ENCODE measurements at places on chromosomes 4 and X. TPM values are rescaled to one million over a fixed set of nuclear protein-coding genes. Genes with fewer than 3 reads are reported as not detected.

GIMD1 gene
- not detected for total RNA-seq

DNA sequence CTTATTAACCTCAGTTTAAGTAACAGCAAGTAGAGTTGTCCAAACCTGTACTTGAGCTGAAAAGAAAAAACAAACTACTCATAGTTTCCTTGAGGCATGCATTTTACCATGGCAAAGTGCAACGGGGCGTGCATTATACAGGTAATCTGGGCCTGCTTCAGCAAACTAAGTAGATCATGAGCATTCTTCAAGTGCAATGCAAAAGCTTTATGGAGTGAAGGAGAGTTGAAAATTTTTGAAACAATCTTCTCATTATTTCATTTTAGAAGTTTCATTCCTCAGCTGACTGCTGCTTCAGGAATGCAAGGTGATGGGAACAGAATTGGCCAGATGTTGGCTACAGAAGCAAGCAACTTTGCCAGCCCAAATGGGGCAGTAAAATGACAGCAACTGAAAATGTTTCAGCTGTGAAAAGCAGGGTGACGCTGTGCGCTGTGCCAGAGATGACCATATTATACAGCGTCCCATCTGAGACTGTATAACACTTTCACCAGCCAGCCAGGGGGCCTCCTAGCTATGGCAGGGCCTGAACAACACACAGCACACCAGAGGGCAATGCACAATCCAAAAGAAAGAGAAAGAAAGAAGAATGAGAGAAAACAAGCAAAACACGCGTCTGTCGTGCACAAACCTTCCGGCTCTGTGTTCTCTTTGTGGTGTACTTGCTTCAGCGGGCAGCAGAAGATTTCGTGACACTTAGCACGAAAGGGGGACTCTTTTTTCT, 145.5 kb upstream of the FGF13 start:
- DNase-seq: no peak

DNA sequence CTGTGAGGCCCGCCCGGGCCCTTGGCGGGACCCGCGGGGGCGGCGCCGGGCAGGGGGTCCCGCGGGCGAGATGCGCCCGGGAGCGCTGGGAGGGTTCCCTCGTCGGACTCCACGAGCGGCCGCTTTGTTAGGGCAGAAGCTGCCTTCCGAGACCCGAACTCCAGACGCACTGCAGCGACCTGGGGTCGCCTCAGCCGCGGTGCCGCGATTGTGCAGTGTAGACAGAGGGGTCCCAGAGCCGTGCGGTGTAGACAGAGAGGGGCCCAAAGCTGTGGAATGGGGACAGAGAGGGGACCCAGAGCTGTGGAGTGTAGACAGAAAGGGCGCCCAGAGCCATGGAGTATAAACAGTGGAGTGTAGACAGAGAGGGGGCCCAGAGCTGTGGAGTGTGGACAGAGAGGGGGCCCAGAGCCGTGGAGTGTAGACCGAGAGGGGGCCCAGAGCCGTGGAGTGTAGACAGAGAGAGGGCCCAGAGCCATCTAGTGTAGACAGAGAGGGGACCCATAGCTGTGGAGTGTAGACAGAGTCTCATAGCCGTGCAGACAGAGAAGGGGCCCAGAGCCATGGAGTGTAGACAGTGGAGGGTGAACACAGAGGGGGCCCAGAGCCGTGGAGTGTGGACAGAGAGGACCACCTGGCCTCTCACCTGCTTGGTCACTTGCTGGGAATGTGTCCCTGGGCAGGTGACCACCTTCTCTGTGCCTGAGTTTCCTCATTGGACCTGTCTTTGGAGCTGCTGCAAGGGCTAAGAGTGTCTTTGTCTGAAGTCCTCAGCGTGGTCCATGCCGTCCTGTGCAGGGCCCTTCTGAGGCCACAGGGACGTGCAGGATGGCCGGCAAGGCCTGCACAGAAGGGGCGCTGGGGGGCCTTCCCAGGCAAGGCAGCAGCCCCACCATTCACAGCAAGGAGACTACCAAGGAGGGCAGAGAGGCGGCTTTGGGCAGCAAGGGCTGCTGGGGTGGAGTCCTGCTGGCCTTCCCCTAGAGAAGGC, 875 bp downstream of the RGS12 start:
- no peak for DNase-seq

NLGN4X gene
- 1.2 TPM for total RNA-seq

Measured in right lobe of liver (tissue), 6 donors.